Activated naive CD8-positive, alpha-beta T cell treated with anti-CD3 and anti-CD28 coated beads for 36 hours (primary cell): ENCODE measurements at places on chromosomes 12 and 14. TPM values are rescaled to one million over a fixed set of nuclear protein-coding genes. Genes with fewer than 3 reads are reported as not detected.

The POTEG gene
- total RNA-seq, result not detected

The ABCC9 gene
- not detected for total RNA-seq

DNA sequence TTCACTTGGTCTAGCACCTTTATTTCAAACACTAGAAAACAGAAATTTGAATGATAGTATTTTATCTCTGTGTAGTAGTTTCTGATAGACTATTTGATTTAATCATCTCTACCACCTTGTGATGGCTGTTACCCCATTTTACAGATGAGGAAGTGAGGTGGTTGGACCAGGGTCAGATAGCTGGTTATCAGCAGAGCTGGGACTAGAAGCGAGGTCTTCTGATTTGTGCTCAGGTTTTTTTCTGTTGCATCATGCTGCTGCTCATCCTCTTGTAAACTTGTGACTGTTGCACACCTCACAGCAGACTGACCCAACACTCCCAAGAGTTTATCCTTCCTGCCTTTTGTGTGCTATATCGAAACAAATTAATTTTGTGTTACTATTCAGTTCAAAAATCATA lies 10.1 kb upstream of the MANSC4 start:
- no peaks in the 10 kb centered on the region for H3K27me3 ChIP-seq
- no peak overlapping the region for H3K4me3 ChIP-seq
- DNase-seq, result no peak
- H3K4me1 ChIP-seq, result peaks cover 32% of the 10 kb centered on the region

DNA sequence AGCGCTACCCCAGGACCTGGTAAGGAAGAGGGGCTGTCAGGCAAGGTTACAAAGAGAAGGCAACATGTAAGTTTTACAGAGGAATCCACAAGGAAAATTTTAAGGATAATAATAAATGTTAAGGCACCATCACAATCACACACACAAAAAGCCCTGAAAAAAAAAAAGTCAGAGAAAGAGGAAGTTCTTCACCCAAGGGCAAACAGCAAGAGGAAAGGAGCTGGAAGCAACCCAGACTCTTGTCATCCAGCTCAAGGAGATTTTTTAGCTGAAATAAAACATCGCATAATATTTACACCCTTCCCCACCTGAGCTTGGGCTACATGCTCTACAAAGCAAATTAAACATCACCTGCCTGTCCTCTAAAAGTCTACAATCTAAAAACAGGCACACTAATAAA lies 9.5 kb downstream of the SPTB start:
- no peak overlapping the region for H3K4me3 ChIP-seq
- H3K27ac ChIP-seq, result no peak overlapping the region
- DNase-seq, result no peak

DNA sequence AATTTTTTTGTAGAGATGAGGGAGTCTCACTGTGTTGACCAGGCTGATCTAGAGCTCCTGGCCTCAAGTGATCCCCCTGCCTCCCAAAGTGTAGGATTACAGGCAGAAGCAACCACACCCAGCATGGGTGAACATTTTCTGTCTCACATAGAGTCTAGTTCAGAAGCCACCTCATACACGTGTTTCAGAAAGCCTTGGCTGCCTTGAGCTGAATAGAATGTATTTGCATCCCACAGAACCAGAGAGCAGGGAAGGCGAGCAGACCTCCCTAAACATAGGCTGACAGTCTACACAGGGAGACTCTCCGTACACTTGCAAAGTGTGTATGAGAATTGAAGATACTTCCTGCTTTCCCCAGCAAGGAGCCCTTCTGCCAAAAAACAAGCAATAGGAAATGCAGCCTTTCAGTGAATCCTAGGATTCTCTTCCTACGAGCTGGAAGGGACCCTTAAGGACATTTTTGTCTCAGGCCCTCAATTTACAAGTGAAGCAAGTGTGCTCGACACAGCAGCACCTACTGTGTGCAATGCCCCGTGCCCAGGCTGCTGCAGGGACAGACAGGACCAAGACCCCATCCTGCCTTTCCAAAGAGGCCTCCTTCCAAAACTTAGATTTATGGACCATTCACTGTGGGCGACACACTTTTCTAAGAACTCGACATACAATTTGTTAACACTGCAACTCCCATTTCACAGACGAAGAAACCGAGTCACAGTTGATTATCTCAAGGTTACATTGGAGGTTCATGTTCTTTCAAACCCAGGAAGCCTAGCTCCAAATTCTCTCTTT lies 11.2 kb downstream of the NUAK1 start:
- H3K27me3 ChIP-seq, result peaks cover 24% of the 10 kb centered on the region
- H3K4me3 ChIP-seq, result no peak overlapping the region
- no peaks in the 10 kb centered on the region for H3K36me3 ChIP-seq
- DNase-seq, result no peak
- no peaks in the 10 kb centered on the region for H3K4me1 ChIP-seq
